Esophagus squamous epithelium (tissue), 5 donors: ENCODE measurements at places on chromosomes 13 and 19.

- DNase-seq = no peak
These were observed 29.8 kb upstream of the TM9SF2 start for GRCh38 chr13:99471221-99472121.

DNA sequence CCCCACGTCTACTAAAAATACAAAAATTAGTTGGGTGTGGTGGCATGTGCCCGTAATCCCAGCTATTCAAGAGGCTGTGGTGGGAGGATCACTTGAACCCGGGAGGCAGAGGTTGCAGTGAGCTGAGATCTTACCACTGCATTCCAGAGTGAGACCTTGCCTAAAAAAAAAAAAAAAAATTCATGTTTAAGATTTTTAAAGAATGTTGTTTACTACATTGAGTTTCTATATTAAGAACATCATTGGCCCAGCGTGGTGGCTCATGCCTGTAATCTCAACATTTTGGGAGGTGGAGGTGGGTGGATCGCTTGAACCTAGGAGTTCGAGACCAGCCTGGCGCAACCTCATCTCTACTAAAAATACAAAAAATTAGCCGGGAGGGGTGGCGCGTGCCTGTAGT, 31.9 kb upstream of the FLT1 start:
- no peak for DNase-seq

- DNase-seq = no peak
These were observed 265.7 kb downstream of the DIAPH3 start for GRCh38 chr13:59898066-59898465.

GRCh38 chr13:98466634-98467236, 110.2 kb downstream of the STK24 start:
- no peak for DNase-seq

DNA sequence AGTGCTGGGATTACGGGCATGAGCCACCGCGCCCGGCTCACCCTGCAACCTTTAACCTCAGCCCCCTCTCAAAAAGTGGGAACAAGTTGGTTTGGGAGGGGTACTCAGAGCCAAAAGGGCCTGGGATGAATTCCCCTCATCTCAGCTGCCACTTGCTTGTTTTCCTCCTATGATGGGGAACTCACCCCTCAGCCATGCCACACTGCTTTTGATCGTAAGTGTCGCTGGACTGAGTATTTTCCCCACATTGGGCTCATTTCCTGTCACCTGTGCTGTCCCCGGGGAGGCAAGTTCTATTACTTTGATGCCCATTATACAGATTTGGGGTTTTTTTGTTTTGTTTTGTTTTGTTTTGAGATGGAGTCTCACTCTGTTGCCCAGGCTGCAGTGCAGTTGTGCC, 6.5 kb downstream of the R3HDM4 start:
- no peak for DNase-seq

DNA sequence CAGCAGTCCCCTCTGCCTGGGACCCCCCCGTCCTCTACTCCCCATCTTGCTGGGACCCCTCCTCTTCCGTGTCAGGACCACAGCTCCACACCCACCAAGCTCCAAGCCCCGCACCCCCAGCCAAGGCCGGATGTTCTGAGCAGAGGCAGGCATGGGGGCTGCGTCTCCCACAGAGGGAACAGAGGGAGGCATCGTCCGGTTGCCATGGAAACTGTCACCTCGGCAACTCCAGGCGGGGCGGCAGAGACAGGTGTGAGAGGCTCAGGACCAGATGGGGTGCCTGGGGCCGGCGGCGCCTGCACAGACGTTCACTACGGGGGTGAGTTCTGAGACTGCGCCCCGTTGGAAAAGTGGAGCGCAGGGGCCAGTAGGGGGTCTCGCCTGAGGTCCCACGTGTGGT, 5.4 kb downstream of the RNU6-9 start:
- DNase-seq = no peak

DNA sequence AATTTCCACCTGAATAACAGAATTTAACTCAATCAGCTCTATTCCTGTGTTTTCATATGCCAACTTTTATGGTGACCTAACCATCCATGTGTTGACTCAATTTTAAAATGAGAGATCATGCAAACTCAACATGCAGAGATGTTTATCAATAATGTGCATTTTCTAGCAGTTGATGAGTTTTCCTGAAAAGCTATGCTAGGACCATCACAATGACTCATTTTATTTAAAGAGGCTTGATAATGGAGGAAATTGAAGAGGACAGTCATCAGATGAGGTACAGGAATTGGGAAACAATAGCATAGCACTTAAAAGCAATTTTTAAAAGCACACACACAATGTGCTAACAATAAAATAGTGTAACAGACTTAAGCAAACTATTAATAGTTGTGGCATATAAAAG, 127.1 kb downstream of the VWA8 start:
- DNase-seq = no peak

DNA sequence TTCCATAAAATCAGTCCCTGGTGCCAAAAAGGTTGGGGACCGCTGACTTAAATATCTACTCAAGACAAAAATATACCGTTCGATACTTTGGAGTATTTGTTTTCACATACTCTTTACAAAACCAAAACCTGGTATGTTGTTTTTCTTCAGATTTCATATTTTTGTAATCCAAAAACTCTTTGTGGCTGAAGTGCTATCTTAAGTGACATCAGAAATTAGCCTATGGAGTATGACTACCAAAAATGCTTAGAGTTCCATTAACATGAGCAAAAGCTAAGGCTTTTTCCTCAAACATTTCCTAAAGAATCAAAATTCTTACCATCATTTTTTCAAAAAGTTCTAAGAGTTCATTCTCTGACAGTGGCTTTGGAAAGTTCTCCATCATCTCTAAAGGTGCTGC, 52.0 kb downstream of the DIAPH3 start:
- no peak for DNase-seq

DNA sequence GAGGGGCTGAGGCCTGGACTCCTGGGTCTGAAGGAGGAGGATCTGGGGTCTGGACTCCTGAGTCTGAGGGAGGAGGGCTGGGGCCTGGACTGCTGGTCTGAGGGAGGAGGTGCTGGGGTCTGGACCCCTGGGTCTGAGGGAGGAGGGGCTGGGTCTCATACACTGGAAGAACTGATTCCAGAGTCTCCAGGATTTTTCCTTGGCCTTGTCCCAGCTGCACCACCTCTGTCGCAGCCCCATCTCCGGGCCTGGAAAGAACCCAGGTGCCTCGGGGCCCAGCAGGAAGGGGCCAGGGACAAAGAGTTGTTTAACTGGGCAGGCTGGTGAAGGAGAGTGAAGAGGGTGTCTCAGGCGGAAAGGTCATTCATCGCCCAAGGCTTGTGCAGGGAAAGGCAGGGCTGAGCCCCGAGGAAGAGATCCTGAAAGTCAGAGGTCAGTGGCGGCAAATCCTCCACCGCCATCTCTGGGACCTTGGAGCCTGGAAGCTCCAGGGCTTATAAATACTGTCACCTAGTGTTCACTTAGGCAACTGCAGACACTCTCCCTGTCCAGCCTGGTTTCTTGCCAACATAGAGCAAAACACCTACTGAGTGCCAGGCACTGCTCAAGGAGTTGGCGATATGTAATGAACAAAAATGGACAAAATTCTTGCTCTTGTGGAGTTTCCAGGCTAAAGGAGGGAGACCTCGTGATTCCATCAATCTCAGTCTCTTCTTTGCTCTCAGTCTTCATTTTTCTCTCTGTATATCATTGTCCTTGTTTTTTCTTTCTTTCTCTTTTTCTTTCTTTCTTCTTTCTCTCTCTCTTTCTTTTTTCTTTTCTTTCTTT, 4.4 kb upstream of the KCNN4 start:
- no peak for DNase-seq
